ENCODE measurements at places on chromosomes 4 and X.

- DNase-seq: no peak
These were observed 56.9 kb downstream of the ATG4A start for GRCh38 chrX:108148524-108148923.

- no peak for DNase-seq
These were observed 161.7 kb downstream of the RASL11B start for GRCh38 chr4:53023677-53024299.

GRCh38 chr4:1345903-1346780, 866 bp upstream of the UVSSA start:
- peak; percentile 27 for DNase-seq

- DNase-seq: no peak
These were observed 4.5 kb upstream of the TNIP3 start for GRCh38 chr4:121168446-121169281.

DNA sequence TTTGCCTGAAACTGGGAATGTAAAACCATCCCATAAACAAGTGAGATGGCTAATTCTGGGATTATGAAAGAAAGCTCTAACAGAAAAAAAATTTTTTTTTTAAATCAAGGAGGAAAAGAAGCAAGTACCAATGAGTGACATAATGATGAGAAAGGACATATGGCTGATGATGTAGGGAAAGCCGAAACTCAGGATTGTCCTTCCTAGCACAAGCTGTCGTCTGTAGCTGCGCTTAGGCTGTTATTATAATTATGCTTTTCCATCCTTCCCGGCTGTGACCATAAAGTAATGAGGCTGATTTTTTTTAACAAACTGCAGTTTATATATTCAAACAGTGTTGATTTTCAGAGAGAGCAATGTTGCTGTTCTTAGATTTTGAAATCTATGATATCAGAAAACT, 209.8 kb upstream of the NOCT start:
- no peak for DNase-seq

DNA sequence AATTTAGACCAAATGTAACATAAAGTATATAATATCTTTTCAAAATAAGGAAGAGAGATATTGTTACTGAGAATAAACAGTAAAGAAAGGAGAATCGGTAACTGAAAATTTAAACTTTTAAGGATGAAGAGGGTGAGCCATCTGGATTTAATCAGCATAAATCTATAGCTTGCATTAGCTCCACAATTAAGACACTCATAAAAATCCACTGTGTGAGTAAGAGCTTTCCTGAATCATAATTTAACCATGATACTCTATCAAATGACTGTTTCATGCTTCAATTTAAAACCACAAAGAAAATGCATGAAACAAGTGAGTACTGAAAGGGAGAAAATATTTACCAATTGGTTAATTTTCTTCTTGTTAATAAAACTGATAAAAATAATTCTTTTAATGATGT, 951.5 kb upstream of the SLIT2 start:
- DNase-seq: no peak

DNA sequence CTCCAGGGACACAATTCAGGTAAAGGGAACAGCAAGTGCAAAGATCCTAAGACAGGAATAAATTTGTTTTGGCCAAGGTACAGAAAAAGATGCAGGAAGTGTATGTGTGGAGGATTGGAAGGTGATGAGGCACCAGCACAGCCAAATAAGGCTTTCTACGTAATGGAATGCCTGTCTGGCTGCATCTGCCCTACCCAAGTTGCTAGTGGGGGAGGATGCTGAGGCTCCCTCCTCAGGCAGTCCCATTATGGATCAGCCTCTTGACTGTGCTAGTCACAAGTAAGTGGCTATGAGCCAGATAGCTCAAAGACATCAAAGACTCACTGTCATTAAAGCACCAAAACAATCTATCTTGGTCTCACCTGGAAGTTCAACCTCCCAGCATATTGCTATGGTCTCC, 300.9 kb upstream of the FAT4 start:
- no peak for DNase-seq

DNA sequence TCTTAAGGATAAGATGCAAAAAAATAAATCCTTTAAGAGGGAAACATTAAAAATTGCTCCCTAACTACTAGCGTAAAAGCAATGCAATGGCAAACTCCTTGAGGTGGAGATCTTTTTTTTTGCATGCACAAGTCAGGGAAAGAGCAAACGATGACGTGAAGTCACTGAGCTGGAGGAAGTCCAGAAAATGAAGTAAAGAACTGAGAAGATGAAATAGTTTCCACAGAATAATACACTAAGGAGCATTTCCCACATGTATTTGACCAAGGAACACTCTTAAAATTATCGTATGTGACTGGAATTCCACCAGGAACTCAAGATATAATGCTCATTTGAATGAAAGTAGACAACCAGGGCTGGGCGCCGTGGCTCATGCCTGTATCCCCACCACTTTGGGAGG, 21.0 kb upstream of the DOCK11 start:
- DNase-seq: no peak

GRCh38 chrX:45749375-45749774, 548.7 kb upstream of the DIPK2B start:
- DNase-seq: no peak

DNA sequence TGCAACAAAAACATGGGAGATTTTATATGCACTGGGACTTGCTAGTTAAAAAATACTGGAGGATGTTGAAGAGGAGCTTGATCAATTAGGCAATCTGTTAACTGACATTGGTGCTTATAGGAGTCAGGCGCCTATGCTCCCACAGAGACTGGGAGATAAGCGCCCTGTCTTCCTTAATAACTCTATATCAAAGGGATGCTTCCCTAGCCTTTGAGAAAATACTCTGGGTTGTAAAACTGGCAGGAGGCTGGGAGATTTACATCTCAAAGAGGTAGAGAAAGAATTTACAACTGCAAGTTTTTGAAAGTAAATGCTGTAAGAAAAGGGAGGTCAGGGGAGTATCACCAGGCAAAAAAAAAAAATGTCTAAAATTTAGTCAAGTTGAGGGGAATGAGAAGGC, 325.4 kb downstream of the PCDH10 start:
- DNase-seq: no peak

DNA sequence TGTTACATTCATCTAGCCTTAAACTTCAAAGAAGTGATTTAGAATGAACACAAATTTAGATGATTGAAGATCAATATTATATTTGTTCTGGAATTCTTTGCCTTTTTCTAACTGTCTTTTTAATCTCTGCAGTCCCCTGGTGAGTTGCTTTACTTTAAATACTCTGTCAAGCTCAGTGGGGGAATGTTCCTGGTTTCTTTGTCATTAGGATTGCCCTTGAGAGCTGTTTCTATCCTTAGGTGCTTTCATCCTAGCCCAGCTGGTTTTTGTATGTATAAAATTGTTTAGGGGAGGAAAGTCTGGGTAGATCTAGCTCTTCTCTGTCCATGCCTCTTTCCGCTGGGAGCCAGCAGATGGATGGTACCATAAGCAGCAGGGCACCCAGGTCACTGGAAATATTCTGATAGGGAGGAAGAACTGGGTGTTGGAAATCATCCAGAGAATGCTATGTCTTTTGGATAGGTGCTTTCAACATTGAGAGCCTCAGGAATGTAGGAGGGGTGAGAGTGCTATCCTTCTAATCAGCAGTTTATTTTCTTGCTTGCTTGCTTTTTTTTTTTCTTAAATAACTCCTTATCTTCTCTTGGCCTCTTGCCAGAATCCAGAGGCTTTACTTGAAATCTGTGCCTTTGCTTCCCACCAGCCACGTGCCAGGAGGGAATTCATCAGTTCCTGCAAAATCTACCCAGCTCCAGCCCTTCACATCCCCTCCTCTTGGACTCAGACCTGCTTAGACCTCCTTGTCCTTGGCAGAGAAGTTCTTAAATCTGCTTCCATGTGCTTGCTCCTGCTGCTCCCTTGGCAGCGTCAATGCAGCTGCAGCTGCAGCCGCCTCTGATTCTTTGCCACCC, 215.3 kb upstream of the ANXA3 start:
- DNase-seq: no peak

DNA sequence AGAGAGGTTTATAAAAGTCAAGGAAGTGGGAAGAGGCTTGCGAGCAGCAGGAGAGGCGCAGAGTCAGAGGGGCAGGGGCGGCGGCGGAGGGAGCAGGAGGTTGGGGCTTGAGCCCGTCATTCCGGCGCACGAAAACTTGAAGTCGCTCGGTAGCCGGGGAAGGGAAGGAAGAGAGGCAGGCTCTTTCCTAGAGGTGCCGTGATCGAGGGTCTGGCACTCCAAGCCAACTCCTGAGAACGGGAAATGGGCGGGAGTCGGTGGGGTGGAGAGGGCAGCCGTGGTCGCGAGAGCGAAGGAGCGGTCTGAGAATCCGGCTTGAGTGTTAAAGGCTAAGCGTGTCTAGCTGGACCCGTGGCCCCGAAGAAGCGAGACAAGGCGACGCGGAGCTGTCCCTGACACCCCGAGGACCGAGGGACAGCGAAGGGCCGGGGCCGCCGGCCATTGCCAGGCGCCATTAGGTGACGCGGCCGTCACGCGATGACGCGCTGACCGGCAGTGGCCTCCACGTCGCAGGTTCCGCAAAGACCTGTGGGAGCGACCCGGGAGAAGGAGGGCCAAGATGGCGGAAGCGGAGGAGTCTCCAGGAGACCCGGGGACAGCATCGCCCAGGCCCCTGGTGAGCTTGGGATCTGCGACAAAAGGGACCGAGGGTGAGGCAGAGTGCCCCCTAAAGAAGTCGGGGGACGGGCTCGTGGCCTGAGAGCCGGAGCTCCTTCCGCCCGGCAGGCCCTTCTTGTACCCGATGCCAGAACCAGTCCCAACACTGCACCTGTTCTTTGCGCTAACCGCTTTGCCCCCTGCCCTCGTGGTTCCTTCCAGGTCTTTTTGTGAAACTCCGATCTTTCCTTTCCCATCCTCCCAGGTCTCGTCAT, at the start of gene YIPF6:
Gene YIPF6, plus strand, starts transcription at position 544 of the 872 bp plus-strand sequence. Its CDS starts 16 bp downstream, at position 560.
- DNase-seq: peak; percentile 37

GRCh38 chr4:73589261-73589847, 30.9 kb downstream of the RASSF6 start:
- DNase-seq: no peak

DNA sequence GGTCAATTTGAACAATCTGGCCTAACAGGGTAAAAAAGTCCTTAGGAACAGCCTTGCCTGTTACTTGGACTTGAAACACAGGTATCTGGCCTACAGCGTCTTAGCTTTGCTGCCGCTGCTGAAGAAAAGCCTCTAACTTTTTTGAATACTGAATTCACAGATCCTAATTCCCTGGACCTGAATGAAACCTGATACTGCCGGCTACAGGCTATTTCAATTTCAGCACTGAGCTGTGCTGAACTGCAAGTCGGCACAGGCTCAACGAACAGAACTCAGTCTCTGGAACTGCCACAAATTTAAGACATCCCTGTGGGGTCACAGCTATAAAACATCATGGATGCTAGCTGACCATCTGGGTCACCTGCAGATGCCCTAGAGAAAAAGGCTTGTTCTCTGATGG, 7.2 kb downstream of the NR0B1 start:
- DNase-seq: no peak

GRCh38 chr4:99655308-99656081, 2.1 kb downstream of the C4orf54 start:
- no peak for DNase-seq

- peak; percentile 50 for DNase-seq
These were observed at the start of gene ANTXR2 for GRCh38 chr4:80072744-80073472. TSS of gene ANTXR2 (minus strand) at chr4:80073229. CDS start at chr4:80072560, 669 bp downstream.

DNA sequence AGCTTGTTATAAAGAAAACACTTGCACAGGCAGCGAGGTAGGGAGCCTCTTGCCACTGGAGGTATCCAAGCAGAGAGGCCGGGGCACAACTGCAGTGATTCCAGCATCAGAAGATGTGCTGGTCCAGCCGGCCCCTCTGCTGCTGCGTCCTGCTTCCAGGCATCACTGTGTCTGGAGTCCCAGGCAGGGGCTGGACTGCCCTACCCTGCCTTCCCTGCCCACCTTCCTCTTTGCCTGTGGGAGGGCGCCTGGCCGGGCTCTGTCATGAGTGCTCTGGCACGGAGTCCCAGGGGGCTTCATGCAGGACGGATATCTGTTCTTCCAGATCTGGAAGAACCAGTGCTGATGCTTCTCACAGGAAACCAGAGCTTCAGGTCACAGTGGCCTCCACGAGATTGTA, 187.6 kb upstream of the PSAPL1 start:
- DNase-seq: no peak

DNA sequence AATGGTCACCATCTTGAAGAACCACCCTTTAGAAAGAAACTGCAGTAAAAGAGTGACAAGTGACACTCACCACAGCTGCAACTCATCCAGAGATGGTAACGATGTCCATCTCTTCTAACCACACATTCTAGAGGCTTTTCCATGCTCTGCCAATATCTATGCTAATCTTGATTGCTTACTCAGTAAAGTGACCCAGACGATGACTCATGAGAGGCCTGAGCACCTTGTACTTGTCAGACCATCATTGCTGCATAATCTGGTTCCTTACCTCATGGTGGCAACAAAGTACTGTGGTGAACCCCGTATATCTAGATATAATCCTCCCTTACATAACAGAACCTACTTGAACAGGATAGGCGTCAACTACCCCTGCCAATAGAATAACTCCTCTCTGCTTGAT, 75.6 kb downstream of the CCNG2 start:
- DNase-seq: no peak

- DNase-seq: no peak
These were observed 30.8 kb downstream of the ASB5 start for GRCh38 chr4:176238157-176238610.

DNA sequence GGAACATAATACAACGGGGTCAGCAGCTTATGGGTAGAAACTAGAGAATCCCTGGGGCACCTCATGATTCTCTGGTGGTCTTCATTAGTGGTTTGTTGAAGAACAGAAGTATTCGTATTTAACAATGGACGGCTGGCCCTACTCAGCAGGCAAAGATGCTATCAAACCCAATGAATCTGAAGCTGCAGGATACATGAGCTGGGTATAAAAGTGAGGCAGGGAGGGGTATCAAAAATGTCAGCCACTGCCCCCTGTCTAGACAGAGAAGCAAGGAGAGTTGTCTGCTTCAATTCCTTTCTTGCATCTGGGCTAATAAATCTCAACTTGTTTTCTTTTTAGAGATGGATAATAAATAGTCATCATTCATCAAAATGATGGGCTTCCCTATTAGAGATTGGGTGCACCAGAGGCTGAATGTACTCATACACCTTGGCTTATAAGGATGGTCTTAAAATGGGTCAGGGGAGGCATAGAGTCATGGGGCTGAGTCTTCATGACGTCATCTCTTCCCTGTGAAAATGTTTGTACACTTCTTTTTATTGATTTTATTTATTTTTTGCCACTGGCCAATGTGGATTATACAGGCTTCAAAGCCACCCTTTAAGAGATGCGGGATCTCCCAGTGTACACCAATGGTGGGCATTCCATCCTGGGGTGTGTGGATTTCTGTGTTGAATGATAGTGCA, 259.5 kb downstream of the SHOX start:
- no peak for DNase-seq

GRCh38 chr4:109640644-109641043, 62.6 kb downstream of the CASP6 start:
- DNase-seq: no peak

DNA sequence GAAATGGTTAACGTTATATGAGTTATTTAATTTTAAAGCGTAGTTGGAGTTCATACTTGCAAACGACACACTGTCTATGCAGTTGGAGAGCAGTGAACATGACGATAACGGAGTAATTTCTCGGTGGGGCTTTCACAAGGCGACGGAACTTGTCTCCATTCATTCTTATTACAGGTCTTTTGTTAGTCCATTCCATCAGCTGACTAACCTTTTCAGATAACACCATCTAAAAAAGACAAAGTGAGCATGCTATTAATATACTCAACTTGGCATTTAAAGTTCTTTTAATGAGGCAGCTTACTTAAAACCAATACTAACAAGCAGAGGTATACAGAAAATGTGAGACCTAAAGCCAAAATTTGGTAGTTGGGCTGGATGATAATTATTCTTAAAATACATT, 19.9 kb downstream of the MAGT1 start:
- DNase-seq: no peak

GRCh38 chr4:182306792-182307507, 63.7 kb downstream of the TENM3 start:
- DNase-seq: no peak
